ENCODE measurements at places on chromosomes 1 and 21.

- DNase-seq, result no peak
Measured at GRCh38 chr21:26106562-26106961, 64.0 kb downstream of the APP start.

DNA sequence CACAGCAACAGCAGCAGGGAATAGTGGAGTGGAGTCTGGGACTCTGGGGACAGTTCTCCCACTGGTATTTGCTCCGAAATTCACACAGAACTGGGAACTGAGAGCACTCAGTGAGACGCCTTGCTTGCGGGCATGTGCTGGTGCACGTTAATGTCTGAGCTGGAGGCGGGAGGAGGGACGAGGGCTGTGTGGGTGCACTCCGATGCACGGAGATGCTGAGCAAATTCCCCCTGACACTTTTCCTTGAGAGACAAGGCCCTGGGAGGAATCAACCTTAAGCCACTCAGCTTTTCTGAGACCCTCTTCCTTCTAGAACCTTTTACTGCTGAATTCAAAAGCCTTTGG lies 2.8 kb downstream of the RGS8 start:
- DNase-seq, result no peak

DNA sequence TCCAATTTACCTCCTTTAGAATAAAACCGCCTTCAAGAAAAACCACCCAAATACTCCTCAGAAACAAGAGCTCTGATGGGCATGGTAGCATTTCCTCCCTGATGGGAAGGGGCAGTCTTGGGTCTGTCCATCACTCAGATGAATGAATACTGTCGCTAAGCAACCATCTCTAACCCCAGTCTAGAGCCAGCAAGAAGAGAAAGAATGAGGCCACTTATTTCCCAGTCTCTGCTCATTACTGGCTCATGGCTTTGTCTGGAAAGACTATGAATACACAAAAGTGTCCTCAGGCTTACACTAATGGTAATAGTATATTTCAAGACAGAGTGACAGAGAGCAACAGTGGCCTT lies 51.0 kb upstream of the F3 start:
- no peak for DNase-seq

GRCh38 chr1:232932486-232933425 lies 17.7 kb upstream of the NTPCR start:
- DNase-seq, result no peak

DNA sequence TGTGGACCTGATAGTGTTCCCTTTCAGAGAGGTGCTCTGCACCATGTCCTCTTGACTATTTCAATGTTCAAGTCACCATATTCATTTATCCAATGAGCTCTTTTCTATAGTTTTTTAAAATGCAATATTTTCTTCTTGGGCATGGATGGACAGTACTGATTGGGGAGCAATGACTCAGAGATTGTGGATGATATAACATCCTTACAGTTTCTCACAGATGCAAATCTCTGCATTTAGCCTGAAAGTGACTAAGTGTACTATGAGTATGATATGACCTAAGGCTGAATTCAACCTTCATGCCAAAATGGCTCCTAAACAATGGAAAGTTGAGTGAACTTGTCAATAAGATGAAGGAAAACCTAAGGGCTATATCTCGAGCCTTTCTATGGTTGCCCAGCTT lies 36.5 kb downstream of the C4BPA start:
- DNase-seq, result no peak

DNA sequence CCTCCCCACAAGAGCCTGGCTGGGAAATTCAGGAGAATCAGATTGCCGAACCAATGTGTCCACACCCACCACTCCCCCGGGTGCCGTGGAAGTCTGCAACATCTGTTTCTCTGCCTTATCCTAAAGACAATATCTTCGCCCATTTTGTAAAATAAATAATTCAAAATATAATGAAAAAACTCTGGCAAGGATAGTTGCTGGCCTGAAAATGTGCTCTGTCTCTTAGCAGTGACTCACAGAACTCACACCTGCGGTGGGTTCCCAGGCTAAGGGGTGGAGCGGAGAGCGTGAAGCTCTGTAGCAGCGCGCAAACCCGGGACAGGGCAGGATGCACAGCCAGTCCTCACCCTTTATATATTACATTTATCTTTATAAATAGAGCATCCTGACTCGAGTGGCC lies 99.9 kb downstream of the COLGALT2 start:
- no peak for DNase-seq

GRCh38 chr1:61581251-61581650 lies 143.7 kb downstream of the TM2D1 start:
- DNase-seq, result no peak

DNA sequence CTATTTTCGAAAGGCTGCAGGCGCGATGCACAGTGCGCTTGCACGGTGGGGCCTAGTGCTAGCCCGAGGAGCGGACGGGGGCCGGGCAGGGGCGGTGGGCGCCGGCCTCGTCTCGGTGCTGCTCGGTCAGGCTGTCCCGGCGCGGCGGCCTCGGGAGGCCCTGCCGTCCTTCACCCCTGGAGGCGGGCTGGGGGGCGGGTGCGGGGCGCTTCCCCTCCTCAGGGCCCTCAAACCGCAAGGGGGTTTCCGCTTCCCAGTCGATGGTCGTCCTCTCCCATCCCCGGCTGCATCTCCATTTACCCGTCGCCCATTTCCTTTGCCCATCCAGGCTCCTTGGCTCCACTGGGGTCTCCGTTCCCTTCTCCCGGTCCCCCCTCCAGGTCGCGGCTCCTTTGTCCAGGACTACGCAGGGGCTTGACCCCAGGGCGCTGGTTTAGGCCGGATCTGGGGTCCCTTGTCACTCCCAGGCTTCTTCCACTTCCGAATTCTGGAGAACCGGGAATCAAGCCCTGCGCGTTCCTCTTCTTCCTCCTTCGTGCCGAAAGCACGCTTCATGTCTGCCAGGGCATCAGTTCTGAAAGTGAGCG lies 196.3 kb upstream of the LMO4 start:
- DNase-seq, result peak; percentile 40

DNA sequence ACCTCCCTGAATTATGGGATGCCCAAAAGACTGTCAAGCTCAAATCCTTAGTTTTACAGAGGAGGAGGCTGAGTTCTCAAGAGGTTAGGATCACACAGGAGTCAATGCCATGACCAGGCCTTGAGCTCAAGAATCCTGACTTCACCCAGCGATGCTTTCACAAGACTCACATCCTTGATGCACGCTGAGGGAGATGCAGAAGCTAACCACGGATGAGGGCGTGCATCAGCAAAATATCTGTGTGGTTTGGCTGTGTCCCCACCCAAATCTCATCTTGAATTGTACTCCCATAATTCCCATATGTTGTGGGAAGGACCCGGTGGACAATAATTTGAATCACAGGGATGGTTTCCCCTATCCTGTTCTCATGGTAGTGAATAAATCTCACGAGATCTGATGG lies 133.2 kb downstream of the KCNJ6 start:
- DNase-seq, result no peak

DNA sequence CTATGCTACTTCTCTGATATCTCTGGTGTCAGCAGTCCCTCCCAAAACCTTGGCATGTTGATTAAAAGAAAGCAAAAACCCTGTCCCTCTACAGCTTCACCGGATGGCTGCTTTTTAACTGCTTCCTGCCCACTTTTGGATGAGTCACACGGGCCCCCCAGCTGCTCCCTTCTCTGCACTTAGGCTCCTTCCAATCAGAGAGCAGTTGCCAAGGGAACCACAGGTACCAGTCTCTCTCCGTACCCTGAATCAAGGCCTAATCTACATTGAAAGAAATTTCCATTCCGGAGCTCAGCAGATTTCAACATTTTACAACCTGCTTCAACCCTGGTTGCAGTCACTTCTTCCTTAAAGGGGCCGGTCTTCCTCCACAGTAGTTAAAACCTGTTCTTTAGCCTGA lies 70.6 kb upstream of the GJB5 start:
- no peak for DNase-seq

GRCh38 chr1:30328401-30329262 lies 394.8 kb downstream of the MATN1 start:
- no peak for DNase-seq

GRCh38 chr21:44868707-44869106 lies 4.8 kb downstream of the PTTG1IP start:
- no peak for DNase-seq

- peak; percentile 33 for DNase-seq
Measured at GRCh38 chr1:218284377-218284916, 646 bp upstream of the RRP15 start.

GRCh38 chr1:95034506-95034905 lies 38.2 kb downstream of the ALG14 start:
- DNase-seq, result no peak

DNA sequence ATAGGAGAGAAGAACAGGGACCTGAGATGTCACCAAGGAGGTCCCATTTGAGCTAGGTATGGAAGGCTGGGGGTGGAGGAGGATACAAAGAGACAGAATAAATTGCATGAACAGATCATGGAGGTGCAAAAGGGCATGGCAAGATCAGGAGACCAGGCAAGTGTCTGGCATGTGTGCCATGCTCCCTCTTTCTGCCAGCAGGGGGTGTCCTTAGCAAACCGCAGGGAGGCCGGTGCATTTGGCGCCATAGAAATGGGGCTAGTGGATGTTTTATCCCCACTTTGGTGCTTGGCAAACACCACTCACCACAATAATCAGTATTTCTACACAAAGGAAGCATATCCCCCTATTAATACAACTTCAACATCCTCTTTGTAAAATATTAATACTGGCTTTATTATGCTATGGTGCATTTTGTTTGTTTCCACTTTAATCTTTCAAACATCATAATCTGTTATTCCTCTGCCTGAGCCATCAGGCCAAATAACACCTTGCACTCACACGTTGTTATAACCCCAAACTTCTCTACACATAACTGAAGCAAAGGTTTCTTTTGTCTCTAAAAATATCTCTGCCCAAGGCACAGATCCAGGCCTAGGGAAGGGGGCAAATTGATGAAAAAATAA lies 25.9 kb downstream of the S100A6 start:
- DNase-seq, result peak; percentile 82

DNA sequence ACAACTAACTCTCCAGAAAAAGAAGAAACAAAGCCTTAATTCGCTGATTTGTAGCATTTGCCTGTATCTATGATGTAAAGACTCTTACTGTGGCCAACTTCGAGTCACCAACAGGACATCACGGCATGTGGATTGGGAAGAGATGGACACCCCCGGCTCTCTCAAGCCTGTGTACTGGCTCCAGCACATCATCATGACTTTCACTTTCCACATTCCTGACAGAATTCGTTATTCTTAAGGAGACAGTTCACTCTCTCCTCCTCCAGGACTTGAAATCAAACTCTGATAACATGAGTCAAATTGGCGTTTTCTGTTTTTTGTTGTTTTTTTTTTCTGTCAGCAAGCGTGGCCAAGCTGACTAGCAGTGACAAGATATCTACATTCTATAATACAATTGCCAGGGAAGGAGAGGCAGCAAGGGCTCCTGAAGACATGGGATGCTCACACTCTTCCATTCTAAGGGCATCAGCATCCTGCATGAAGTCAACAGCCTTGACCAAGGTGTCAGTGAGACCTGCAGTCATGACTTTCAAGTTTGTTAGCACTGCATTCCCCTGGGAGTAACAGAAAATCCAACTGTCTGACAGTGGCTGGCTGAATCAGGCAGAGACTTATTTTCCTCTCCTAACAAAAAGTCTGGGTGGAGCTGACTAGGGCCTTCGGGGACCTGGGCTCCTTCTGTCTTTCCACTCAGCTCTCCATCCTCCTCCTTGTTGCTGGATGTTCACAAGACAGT lies 13.3 kb upstream of the TRAF3IP3 start:
- DNase-seq, result no peak

GRCh38 chr1:42761567-42761966 lies 5.3 kb downstream of the P3H1 start:
- no peak for DNase-seq

GRCh38 chr1:222540598-222540995 lies 7.3 kb downstream of the HHIPL2 start:
- DNase-seq, result no peak

GRCh38 chr21:32463367-32463766 lies 50.9 kb downstream of the EVA1C start:
- DNase-seq, result no peak

GRCh38 chr1:64041371-64042131 lies 161.9 kb upstream of the UBE2U start:
- DNase-seq, result no peak

DNA sequence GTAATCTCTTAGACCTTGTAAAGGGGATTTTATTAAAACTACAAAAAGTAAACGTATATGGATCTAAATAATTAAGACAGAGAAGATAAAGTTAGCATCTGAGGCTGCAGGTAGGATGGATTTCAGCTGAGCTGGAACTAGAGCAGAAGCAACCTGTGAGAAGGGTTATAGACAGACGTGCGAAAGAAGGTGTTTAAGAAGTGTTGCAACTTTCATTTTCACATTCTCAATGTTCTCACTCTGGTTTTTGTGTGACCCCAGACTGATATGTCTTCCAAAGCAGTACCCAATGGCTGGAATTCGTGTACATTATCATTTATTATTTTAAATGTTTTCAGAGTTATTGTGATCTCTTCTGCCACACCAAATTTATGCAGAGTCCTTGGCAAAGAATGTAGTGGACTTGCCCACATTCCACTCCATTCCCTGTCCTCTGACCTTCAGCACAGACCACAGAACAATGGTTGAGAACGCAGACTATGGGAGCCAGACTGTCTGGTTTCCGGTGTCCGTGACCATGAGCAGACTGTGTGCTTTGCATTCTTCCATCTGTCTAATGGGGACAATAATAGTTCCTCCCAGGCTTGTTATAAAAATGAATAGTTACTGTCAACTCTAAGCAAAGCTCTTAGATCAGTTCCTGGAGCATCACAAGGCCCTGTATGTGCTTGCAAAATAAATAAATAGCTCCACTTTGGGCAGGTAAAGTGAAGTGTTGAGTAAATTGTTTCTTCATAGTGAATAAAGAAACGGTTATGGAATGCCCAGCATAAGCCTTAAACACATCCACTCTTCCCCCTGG lies 140.6 kb upstream of the SAMSN1 start:
- no peak for DNase-seq

DNA sequence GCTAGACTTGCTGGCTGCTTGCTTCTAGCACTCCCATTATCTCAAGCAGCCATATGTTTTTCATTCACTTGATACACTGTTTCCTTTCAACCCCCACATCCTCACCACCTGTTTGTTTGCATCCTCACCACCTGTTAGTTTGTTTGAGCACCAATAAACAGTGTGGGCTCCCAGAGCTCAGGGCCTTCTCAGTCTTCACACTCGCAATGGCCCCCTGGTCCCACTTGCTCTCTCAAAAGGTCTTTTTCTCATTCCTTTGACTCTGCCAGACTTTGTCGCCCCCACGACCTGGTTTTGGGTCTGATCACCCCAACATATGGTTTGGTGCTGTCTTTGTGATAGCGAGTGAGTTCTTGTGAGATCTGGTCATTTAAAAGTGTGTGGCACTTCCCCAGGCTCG lies 6.2 kb upstream of the PADI4 start:
- no peak for DNase-seq

DNA sequence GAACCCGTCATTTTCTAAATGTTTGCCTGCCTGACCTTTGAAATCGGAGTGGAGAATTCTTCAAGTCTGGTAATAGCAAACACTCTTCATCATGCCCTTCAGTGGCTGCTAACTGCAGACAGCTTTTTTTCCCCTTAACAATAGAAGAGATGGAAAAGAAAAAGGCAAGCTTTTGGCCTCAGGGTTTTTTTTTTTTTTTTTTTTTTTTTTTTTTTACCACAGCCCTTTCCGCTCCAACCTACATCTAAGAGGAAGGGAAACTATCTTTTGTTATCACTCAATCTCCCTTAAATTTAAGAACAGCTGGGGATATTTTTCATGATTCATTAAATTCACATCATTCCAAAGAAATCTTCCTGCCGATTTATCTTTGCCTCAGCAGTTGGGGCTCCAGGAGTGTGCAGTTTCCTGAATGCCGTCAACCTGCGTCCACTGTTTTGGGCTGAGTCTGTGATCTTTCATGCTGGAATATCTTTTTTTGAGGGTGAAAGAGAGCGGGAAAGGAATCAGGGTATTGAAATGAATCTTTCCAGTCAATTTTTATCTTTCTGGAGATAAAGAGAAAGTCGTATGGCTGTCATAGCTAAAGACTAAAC lies 144.5 kb upstream of the SMYD2 start:
- no peak for DNase-seq
